Activated naive CD8-positive, alpha-beta T cell treated with anti-CD3 and anti-CD28 coated beads, Interleukin-2, amount 10 ng/mL, durations not matched to agents 7 days and 5 days (primary cell): ENCODE measurements at places on chromosomes 6 and 20.

DNA sequence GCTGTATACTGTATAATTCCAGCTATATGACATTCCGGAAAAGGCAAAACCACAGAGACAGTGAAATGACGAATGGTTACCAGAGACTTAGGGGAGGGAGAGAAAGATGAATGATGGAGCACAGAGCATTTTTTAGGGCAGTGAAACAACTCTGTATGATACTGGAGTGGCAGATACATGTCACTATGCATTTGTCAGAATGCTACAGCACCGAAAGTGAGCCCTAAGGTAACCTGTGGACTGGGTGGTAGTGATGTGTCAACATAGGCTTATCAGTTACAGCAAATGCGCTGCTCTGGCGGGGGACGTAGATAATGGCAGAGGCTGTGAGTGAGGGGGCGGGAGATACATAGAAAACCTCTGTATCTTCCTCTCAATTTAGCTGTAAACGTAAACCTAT is 201.3 kb upstream of the SSTR4 start:
- no peak for DNase-seq

GRCh38 chr6:6176586-6177228 is 143.8 kb downstream of the F13A1 start:
- DNase-seq = no peak

DNA sequence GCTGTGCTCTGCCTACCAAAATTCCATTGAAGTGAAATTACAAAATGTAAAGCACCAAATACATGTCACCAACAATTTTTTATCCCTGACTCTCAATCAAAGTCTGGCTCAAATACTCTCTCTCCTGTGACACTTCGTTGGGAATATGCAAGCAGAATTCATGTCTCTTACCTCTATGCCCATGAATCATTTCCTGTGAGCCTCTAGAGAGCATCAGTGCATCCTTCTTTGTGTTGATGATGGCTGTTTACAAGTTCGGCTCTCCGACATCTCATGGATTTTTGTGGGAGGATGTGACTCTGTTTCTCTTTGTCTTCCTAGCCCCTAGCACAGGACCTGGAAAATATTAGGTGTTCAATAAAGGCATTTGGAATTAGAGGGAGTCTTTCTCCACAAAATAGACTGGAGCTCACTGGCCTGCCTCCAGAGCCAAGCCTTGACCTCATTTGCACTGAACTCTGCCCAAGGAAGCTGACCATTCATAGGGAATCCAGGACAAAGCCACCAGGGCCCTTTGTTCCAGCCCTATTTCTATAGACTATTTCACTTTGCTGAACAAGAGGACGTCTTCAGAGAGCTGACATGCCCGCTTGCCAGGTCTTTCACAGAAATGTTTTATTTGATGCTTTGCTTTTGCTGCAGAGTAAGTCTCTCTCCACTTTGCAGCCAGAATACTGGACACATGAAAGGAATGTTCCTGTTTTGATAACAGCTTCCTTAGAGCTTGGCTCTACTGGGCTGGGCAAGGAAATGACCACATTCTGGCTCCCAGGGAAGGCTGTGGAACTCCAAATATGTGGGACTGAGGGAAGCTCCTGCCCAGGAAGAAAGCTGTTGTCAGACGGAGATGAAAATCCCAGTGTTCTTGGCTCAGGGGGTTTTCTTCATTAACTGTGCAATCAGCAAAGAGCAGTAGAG is 194.5 kb upstream of the CDYL start:
- no peak for DNase-seq

GRCh38 chr20:33868595-33868994 is 57.4 kb downstream of the CHMP4B start:
- no peak for DNase-seq

- DNase-seq = peak; percentile 87
These were observed 6.6 kb upstream of the BTNL2 start for GRCh38 chr6:32413427-32414047.

GRCh38 chr6:127519469-127519785 is 292 bp upstream of the MTCL3 start:
- DNase-seq = no peak

DNA sequence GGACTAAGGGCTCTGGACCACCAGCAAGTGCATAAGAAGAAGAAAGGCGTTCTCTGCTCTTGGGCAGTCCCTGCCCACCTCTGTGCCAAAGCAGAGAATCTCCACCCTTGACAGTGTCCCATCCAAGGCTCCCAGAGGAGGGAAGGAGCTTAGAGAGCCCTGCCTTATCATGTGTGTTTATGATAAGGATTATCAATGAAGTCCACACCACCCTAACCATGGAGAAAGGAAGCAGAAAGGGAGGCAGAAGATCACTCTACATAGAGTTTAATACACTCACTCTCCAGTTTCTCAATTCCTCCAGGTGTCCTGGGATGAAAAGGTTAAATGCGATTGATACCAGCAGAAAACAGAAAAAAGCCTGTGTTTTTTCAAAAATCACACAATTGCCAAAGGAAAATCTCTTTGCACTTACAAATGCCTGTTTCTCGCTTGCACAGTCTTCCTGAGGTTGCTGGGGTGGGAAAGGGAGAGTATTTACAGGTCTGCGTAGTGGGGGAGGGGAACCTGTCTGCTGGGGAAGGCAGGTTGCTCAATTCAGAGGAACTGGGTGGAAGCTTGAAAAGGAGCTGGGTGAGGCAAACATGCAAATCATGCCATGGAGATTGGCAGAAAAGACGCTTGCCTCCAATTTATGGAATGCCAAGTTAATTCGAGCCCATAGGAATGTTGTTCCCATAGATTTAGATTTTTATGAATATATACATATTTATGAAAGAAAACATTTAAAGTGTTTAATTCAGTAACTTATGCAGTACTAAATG is 104.0 kb downstream of the EYA2 start:
- DNase-seq = no peak

DNA sequence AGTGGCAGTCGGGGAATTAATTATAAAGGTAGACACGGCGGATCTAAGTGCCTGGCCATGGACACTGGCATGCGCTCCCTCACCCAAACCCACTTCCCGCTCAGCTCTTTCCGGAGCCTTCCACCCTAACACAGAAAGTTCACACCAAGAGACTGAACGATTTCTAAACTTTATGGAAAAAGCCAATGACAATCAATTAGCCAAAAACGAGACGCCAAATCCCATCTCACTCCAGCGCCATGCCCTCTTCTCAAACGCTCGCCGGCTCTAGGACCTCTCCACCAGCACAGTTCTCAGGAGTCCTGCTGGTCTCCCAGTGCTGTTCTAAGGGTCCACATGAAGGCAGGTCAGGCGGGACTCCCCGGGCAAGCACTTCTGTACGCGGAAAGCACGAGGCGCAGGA is 641 bp downstream of the SF3B5 start:
- DNase-seq = no peak

GRCh38 chr6:24408719-24409410 is 6.1 kb downstream of the MRS2 start:
- no peak for DNase-seq

DNA sequence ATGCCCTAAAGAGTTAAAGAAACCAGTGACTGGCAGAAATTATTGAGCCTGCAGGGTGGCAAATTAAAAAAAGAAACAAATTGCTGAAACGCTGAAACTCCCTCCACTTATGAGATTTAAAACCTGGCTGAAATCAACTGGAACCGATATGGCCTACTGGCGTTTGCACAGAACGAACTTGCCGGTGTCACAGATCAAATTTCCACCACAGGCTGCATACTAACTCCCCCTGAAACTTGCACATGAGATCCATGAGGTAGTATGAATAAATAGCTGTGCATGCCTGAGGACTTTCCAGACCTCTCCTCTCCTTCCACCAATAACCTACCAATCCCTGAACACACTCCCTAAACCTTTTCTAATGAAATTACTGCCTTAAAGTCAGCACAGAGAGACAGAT is 150.4 kb downstream of the RNGTT start:
- DNase-seq = no peak

DNA sequence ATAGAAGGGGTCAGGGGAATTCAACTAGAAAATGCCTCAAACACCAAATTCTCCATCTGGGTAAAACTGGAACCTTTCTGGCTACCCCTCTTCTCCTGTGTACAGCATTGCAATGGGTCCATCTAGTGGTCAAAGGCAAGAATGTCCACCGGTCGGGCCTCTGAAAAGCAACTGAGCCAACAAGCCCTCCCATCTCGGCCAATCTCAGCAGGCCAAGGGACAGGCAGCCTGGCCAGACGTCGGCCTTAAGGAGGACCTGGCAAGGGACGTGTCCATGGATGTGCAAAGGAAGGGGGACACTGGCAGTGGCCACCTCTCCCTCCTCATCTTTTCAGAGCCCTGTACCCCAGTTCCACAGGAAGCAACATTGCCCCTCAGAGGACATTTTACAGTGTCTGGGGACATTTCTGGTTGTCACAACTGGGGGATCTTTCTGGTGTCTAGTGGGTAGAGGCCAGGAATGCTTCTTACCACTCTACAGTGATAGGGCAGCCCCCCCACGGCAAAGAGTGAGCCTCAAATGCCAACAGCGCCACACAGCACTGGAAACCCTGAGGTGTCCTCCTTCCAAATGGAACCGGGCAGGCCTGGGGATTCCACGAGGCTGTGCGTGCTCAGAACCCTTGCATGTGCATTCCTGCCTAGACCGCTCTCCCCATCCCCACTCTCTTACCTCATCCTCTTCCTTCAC is 99.8 kb upstream of the FOXA2 start:
- peak; percentile 35 for DNase-seq

DNA sequence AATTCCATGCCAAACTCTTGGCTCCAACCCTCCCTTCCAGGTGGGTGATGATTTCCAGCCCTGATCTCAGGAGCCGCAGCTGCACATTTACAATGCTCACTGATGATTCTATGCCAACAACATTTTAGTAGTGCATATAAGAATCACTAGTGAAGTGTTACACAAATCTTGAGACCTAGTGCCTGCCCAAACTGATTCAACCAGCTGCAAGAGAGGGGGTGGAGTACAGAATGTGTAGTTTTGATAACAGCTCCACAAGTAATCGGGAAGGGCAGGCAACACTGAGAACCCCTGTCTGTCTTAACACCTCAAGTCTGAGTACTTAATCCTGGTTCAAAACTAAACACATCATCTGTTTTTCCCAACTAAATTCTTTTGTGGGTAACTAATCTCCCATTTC is 91.7 kb downstream of the PRDM1 start:
- no peak for DNase-seq

DNA sequence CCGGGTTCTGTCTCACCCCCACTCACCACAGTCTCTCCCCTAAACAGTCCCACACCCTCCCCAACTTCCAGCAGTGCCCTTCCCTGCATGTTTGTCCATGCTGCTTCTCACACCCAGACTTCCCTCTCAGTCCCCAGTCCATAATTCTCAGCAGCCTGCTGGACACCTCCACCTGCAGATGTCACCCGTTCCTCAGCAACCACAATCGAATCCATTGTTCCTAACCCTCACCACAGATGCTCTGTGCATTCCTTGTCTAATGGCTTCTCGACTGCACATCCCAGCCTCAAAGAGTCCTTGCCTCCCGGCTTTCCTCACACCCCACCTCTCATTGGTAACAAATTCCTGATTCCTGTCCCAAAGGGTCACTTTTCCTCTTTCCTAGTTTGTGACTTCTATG is 55.6 kb downstream of the GOPC start:
- DNase-seq = no peak

DNA sequence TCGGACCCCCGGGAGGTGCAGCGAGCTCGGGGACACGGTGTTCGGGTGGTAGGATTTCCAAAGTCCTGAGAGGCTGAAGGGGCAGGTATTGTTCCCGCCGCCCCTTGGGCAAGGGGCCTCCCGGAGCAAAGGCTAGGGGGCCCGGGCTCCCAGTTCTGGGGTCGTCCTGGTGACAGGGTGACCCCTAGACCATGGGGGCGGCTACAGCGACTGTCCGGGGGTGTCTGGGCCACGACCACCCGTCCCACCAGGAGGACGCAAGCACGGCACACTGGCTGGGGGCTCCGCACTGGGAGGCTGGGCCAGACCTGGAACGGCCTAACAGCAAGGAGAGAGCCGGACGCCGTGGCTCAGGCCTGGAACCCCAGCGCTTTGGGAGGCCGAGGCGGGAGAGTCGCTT is 55.6 kb downstream of the PRR18 start:
- DNase-seq = no peak

GRCh38 chr6:129552413-129552812 is 157.6 kb downstream of the ARHGAP18 start:
- no peak for DNase-seq

GRCh38 chr6:105748737-105749161 is 337.4 kb upstream of the PRDM1 start:
- DNase-seq = no peak

GRCh38 chr6:35757456-35758123 is 18.8 kb upstream of the CLPSL2 start:
- no peak for DNase-seq

DNA sequence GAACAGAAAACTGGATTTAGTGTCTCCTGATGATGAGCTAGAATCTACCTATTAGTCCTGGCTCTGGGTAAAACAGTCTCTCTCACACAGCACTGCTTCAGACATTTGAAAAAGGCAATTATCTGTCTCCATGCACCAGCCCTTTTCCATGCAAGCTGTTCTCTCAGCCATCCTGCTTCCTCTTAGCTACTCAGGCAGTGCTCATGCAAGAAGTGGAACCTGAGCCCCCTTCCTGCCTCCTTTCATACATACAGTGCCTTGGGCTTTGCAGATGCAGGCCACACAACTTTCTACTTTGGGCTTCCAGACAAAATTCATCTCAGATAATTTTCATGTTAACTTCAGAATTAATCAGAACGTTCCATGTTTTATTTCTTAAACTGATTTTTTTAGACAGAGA is 151.3 kb downstream of the RALGAPA2 start:
- DNase-seq = no peak

DNA sequence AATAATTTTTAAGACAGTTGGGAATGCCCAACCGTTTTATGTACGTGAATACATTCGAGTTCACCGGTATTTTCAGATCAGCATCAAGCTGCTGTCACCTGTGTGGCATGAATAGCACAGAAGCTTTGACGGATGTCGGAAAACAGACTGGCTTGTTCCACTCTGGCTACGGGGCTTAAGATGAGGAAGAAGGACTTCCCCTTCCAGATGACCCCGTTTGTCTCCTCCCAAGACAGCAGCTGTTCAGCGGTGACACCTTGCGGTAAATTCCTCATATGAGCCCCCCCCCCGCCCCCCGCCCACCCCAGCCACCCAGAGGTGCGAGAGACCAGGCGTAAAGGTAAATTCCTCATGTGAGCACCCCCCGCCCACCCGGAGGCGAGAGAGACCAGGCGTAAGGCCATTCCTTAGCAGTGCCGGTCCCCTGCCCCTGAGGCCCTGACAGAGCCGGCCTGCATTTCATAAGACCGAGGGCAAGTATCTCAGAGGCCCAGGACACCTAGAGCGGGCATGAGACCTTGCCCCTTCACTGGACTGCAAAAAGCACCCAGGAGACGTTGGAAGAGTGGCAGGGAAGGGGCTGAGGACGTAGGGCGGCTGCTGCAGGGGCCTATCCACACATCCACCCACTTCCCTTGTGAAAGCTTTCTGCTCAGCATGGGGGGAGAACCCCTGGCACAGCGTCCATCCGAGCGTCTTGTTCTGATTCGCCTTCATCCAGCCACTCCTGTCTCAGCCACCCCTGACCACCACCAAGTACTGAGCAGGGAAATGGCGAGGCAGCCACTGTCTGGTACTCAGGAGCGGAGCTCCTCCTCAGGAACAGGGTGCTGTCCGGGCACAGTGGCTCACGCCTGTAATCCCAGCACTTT is 7.3 kb upstream of the PCMTD2 start:
- DNase-seq = no peak

GRCh38 chr6:1296079-1296478 is 15.8 kb upstream of the FOXQ1 start:
- no peak for DNase-seq

- DNase-seq = no peak
These were observed 18.6 kb downstream of the ADGRF1 start for GRCh38 chr6:47023573-47023972.

GRCh38 chr6:106927531-106928398 is 46.8 kb downstream of the CD24 start:
- peak; percentile 58 for DNase-seq
